Thoracic aorta (tissue), 2 donors: ENCODE measurements at places on chromosomes 5 and 9. TPM values are rescaled to one million over a fixed set of nuclear protein-coding genes. Genes with fewer than 3 reads are reported as not detected.

GRCh38 chr5:126809916-126810315, 33.0 kb downstream of the LMNB1 start:
- no peak for DNase-seq

Gene SEC24A
- total RNA-seq: 32.9 TPM

DNA sequence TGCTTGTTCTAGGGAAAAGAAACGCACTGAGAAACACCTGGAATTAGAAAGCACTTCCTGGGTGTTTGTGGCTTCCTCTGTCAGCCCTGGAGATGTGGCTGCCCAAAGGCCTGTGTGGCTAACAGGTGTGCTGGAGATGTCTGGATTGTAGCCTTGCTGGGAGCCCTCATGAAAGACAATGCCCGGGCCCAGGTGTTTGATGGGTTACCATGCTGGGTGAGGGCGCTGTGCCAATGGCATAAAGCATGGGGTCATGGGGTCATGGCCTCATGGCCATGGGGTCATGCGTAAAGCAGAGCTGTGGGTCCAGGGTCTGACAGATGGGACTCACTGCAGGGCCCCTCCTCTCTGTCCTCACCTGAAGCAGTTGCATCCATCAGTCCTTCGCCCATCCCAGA, 21.6 kb downstream of the ANKRD33B start:
- no peak for DNase-seq

DNA sequence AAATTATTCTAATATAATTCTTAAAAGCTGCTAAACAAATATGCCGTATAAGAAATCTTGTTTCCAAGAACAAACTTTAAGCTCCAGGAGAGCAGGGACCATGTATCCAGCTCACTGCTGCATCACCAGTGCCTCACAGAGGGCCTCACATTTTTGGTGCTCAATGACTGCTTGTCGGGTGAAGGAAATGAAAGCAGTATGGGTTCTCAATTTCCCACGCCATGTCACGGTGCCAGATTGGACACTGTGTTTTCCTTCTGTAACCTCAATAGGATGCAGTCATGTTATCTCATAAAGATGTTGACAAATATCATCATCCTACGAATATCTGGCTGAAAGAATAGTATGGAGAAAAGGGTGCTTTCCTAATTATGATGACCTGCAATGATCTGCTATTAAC, 64.7 kb downstream of the POU5F2 start:
- no peak for DNase-seq

Gene ORM2
- not detected for total RNA-seq

GRCh38 chr9:89379508-89380115, 61.3 kb downstream of the SECISBP2 start:
- DNase-seq: no peak

DNA sequence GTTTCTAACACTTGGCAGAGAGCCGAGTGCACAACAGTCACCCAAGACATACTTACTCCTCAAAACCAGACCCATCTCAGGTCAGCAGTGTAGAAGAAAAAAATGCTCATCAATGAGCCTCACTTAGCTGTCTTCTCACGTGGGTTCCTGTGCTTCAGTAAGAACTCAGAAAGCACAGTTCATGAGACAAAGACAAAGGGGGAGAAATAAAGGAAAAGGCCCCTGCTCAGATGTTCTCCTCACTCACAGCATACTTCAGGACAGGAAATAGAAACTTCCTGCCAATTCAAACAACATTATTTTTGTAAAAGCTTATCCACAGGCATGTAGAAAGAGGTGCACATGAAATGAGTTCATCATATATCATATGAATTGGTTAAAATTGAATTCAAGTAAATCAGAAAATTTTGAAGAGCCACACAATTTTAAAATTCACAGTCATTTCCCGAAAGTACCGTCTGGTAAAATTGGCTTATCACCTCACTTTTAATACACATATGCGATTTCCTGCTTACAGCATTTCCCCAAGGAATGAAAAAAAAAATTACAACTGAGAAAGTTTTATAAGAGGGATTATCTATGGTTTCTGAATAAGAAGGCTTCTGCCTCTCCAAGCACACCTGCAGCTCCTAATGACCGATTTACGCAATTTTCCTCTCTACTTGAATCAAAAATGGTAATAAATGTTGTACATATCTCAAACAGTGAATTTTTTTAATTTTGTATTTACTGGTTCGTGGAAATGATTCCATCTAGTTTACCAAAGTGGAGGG, 328.3 kb downstream of the TMEM167A start:
- no peak for DNase-seq

Gene PCDHGA6
- total RNA-seq: 12.0 TPM

Gene MELK
- total RNA-seq: 2.2 TPM

DNA sequence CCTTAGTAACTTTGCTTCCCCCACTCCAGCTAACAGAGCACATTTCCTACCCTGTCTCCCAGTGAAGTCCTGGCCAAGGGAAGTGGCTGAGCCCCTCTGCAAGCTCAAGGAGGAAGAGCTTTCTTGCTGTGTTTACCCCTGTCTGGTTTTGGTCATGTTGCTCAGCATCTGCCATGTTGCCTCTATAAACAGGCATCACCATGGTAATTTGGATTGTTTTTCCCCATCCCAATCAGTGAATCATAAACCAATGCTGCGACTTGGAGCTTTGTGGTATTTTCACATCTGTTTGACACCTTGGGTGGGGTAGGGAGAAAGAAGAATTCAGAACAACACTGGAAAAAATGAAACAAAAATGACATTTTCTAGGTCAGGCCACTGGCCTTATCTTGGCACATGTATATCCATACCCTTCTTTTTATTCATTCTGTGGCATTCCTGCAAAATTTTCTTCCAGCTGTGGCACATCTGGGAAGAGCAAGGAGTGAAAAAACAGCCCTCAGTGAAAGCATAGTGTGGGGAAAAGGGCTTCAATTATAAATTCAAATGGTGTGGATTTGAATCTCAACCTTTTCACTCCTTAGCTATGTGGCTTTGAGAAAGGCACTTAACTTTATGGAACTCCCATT, 42.5 kb downstream of the SLIT3 start:
- no peak for DNase-seq

Gene MYOZ3
- 0.81 TPM for total RNA-seq

Gene MYO10
- total RNA-seq: 41.7 TPM

Gene LCN1
- not detected for total RNA-seq

GRCh38 chr5:158133369-158133768, 274.4 kb upstream of the CLINT1 start:
- DNase-seq: no peak

DNA sequence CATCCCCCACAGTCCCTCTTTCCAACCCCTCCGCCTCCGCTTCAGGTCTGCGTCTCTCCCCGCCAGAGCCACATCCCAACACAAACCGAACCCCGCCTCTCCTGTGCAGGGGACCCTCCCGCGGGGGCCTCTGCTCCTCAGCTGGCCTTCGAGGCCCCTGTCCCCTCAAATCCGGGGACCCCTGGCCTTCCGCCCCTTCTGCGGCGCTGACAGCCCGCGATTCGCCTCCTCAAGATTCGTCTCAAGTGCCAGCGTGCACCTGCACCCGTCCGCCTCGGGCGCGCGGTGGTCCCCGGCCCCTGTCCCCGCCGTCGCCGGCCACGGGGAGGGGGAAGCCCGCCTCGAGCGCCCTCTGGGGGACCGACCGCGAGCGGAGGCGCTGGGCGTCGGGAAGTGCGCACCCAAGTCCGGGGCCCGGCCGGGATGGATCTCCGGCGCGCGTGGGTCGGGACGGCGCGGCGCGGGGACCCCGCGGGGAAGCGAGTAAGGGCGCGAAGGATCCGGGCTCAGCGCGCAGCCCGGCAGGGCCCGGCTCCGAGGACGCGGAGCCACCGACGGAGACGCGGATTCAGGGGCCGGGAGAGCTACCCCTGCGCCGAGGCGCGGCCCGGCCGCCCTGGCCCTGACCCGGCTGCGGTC, 623 bp downstream of the FLT4 start:
- no peak for DNase-seq

GRCh38 chr5:131228646-131229045, 35.2 kb upstream of the CDC42SE2 start:
- no peak for DNase-seq

DNA sequence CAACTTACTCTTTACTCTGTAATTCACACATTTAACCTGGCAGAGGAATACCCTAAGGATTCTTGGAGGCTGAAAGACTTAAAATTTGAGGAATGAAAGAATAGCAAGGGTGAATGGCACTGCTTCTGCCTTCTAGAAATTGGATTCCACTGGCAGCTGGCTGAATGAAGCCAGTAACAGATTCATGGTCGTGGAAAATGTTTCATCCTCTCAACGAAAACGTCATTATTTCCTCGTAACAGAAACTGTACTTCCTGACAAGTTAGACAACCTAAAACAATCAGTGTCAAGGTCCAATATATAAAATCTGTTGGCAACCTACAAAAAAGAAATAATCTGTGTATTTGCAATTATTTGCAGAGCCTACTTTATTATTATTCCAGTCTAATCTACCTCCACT, 39.7 kb downstream of the BNC2 start:
- no peak for DNase-seq

DNA sequence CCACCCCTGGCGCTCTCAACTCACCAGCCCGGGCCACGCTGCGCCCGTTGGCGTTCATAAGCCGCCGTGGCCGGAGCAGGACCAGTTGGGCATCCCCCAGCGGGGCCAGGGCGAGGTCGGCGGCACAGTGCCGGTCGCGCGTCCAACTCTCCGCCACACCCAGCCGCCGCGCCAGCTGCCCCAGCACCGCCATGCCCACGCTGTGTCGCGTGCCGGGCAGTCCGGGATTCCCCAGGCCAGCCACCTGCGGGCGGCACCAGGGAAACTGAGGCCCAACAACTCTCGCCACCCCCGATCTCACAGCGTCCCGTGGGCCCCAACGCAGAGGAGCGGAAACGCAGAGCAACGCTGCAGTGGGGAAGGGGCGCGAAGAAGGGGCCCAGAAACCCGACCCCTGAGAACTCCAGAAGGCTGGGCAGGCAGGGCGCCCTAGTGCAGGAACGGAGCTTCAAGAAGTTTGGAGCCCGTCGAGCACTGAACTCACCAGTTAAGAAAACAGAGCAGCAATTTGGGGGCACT, 453 bp downstream of the PTRH1 start:
- DNase-seq: no peak

DNA sequence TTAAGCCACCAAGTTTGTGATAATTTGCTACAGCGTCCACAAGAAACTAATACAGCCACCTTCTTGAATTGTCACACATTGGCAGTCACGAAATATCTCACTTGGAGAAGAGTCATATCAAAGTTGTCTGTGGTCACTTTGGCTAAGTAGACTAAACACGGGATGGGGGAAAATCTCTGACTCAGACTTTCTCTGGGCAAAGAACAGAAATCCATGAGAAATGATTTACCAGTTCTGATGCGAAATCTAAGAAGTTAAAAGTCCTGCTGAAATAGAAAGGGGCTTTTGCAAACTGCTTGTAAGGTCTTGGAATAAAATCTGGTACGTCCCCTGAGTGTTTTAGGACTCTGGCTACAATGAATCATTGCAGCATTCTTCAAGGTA, 158.4 kb downstream of the COL23A1 start:
- DNase-seq: no peak

GRCh38 chr9:124766815-124767554, 4.1 kb downstream of the NR6A1 start:
- no peak for DNase-seq

Gene C7
- total RNA-seq: 105 TPM

GRCh38 chr5:159928122-159928909, 12.0 kb downstream of the ADRA1B start:
- DNase-seq: peak; percentile 61

DNA sequence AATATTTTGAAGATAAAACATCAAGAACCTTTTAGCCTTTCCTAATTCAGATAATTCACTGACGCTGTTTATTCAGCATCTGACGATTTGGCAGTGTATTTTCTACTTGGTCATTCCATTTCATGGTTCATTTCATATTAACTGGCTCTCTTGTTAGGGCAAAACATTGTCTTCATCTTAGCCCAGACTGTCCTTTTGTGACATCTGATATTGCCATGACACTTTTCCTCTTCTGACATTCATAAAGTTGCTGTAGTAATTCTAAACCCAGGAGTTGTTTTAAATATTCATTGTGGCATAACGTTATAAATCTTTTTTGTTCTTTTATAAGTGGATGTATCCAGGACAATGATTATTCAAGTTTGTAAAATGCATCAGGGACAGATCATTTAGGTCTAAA, 1.8 kb downstream of the SCAMP1 start:
- no peak for DNase-seq

DNA sequence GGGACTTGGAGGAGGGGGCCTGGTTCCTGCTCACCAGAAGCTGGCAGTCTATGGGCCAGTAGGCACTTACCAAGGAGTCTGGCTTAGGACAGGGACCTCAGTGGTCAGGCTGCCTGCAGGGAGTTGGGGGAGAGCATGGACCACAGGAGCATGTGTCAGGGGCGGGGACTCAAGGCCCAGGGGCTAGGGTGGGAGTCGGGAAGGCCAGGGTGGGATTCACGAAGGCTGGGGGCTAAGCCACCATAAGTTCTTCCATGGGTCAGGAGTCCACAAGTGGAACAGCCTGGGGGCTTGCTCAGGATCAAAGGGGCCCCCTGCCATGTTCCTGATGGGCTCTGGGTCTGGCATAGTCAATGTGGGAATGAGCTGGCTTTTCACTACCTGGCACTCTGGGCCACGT, 11.5 kb upstream of the SLC25A48 start:
- DNase-seq: no peak

- no peak for DNase-seq
Observed at GRCh38 chr5:154214371-154215106, 24.0 kb downstream of the GALNT10 start.

DNA sequence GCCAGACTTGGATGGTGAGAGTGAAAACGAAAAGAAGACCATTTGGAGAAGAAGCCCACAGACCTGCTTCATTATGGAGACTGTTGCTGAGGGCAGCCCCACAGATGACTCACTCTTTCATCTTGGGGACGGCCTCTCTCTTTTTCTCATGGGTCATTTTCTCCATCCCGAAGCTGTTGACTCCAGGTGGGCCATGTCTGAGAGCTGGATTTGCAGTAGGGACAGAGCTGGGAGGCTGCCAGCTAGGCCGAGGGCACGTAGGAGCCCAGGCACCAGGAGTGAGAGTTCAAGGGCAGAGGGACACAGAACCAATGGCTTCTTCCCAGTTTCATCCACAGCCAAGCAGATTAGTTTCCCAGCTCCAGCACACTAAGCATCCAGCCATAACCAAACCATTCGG, 92.4 kb downstream of the S1PR3 start:
- no peak for DNase-seq

Gene FOXD4L6
- total RNA-seq: not detected

DNA sequence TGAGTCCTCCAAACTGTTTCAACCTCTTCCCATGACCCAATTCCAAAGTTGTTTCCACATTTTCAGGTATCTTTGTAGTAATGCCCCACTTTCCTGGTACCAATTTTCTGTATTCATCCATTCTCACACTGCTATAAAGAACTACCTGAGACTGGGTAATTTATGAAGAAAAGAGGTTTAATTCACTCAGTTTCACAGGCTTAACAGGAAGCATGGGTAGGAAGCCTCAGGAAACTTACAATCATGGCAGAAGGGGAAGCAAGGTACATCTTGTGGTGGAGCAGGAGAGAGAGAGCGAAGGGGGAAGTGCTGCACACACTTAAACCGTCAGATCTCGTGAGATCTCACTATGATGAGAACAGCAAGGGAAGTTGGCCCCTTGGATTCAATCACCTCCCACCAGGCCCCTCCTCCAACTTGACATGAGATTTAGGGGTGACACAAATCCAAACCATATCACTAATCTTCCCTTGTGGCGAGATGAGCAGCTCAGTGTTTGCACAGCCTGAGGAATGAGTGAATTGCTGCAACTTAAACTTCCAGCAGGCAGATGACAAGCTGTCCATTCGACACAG, 42.9 kb downstream of the TRIP13 start:
- no peak for DNase-seq
